ENCODE measurements at places on chromosomes 12 and 14.

DNA sequence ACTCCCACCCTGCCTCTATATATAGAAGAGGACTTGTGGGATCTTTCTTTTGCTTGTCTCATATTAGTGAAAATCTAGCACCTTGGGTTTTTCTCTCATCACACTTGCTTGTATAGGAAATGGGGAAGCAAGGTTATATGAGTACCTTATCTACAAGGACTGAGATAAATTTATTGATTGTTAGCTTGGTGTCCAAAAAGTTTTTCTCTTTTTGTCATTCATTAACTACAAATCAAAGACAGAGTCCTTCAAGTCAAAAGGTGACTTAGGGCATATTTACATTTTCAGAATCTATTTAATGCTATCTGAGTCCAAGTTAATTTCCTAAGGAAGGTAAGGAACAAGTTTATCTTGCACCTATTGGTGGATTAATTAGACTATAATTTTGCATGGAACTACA, 92.7 kb downstream of the SNAPC1 start:
- no peak for DNase-seq

DNA sequence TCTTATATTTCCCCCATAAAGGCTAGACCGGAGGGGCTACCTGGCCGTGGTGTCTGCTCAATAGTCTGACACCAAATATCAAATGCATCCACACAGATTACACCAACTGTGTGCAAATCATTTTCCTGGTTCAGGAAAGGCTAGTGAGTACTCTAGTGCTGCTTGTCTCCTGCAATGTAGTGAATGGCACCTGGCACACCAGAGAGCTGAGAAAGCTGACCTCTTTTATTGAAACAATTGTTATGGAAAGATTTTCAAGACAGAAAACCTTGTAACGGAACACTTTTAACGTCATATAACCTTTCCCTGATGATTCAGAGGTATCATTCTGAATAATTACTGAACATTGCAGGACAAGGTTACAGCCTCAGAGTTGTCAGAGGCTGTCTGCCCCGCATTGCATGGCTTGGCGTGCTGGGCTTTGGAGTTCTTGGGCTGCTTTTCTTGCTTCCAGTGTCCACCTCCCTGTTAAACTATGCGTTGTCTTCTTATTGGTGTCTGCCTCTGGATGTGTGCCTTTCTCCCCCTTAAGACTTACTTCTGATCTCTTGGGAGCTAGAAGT, 40.7 kb upstream of the HDAC7 start:
- no peak for DNase-seq

DNA sequence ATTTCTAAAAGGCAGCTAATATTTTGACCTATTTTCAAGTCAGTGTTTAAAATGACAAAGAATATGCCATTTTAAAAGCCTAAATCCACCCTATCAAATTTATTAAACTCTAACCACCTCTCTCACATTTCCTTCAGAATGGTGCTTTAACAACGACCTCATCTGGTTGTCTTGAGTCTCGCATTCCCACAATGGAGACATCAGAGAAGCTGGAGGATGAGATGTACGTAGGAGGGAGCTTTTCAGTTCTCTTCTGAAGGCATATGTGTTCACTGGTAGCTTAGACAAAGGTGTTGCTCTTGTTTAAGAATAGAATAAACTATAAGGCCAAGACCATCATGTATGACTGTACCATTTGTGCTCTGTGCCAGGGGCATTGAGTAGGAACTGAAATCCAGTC, 82.9 kb downstream of the BCL2L14 start:
- DNase-seq, result no peak

- no peak for DNase-seq
Observed at GRCh38 chr12:70485704-70486103, 119.6 kb downstream of the KCNMB4 start.

DNA sequence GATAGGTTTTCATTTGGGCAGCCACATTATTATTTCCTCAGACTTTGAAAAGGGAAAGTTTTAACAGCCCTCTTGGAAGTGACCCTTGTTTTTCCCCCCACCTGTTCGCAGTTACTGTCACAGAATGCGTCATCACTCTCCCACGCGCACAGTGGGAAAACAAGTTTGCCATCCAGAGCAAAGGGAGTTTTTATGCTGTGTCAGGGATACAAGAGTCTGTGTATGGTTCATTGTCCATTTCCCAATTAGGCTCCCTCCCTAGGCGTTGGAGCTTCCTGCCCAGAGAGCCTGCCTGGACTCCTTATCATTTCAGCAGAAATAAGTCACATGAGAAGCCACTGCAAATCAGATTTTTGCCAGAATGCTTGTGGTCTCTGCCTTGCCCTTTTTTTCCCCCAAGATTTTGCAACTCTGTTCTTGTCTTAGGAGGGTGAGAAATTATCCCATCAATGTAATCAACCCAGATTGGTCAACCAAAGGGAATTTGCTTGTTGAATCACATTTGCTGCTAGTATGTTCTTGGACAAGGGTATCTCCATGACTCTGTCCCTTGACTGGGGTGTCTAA, 104.1 kb downstream of the IGF1 start:
- DNase-seq, result no peak

DNA sequence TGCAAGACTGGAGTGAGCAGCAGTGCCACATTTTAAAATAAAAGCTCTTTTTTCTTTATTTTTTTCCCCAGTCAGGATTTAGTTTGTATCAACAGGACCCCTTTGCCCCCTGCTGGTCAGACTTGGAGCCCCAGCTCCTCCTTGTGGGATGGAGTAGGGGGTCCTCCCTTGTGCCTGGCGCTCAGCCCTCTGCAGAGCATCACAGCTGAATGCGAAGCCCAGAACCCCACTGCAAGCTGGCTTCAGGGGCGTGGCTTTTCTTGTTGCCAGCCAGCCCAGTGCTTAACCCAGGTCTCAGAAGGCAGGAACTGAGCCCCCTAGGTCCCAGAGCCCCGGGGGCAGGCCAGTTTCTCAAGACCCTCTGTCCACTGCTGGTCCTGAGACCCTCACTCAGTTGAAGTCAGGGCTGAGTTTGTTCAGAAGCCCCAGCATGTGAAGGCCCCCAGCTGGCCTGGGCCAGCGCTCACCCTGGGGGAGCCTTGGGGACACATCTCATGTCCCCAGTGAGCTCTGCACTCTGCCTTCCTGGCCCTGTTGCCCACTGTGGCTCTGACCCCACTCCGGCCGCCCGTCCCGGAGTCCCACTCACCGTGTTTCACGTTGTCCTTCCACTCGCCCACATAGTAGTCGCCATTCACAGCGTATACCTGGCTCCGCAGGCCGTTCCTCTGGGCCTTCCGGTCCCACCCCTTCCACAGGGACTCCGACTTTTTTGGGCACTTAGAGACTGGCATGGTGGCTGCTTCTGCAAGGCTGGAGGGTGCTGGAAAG, 519 bp downstream of the MORN3 start:
- DNase-seq, result peak; percentile 79

DNA sequence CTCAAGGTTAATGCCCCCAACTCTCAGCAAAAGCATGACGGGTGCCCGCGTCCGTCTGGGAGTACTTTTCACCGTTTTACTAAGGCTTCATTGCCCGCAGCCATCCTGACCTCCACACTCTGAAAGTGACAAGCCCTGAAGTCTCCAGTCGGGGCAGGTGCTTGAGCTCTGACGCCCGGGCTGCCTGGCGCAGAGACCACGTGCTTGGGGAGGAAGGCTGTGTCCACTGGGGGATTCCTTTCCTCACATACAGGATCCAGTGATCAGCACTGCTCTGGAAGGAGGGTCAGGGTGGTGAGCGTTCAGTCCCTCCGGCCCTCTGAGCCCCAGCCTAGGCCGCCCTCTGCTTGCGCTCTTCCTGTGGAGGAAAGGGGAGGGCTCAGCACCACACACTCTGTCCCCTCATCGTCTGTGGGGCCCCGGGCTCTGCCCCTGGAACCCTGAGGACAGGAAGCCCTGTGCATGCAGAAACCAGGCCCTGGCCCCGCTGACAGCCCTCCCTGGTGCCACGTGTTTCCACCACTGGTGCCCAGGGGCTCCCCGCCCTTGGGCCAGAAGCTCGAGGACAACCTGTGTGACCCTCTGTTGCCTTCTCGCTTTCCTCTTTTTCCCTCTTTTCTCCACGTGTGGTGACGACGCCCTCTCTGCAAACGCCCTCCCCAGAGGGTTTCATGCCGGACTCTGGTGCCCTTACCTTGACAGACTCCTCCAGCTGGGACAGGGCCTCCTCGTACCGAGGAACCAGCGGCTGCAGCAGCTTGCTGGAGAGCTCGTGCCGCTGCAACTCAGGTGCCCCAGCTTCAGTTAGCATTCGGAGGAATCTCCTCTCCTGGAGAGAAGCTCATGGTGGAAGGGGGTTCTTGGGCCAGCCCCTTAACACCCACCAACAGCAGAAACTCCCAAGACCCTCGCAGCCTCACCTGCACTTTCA, 4.9 kb downstream of the DDX51 start:
- no peak for DNase-seq

DNA sequence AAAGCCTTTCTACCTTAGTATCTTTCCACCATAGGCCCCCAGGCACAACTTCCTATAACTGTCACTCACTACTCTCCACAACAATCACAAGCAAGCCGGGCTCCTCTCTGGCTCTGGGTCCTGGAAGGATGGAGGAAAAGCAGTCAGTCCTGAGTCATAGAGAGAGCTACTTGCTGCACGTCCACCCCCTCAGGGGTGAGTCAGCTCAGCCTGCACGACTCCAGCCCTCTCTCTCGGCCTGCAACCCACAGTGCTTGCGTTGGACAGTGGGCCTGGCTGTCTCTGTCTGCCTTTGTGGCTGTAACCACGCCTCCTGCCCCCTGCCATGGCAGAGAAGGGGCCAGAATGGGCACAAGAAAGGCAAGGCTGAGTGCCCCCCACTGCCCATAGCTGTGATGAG, 154.1 kb upstream of the FKBP4 start:
- no peak for DNase-seq

DNA sequence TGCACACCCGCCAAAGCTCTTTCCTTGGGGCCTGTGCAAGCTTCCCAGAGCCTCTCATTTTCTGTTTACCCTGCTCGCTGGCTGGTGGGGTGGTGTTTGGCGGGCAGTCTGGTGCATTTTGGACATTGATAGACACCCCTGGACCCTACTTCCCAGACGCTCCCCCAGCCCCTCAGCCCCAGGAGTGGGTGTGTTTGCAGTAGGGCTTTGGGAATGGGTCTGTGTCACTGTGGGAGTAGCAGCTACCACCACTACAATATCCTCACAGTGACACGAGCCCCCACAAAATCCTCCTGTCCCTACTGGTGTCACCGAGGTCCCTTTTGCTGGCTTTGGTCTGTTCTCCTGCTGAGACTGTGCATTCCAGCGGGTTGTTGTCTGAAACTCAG, 371.3 kb downstream of the TMEM121 start:
- DNase-seq, result no peak

DNA sequence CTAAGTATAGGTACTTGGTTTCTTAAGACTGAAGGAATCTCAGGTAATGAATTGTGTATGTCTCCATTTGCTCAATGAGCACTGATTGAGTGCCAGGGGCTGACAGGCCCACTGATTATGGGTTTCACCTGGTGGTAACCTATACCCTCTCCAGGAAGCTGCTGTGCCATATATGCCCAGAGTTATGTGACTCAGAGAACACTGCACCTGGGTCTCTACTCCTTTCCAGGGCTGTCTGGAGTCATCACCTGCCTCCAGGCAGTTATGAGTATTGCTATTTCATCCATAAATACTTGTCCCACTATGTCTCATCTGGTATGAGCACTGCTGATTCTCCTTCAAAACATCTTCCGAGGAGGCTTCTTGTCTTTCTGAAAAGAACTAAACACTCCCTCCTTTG, 692.9 kb downstream of the BCL11B start:
- DNase-seq, result no peak
